ENCODE measurements at places on chromosomes 5 and 9. TPM values are rescaled to one million over a fixed set of nuclear protein-coding genes. Genes with fewer than 3 reads are reported as not detected.

PKD2L2 gene
- not detected for total RNA-seq

PITX1 gene
- total RNA-seq, result not detected

GRCh38 chr5:95162231-95162992, 122.5 kb downstream of the MCTP1 start:
- no peak for DNase-seq

DNA sequence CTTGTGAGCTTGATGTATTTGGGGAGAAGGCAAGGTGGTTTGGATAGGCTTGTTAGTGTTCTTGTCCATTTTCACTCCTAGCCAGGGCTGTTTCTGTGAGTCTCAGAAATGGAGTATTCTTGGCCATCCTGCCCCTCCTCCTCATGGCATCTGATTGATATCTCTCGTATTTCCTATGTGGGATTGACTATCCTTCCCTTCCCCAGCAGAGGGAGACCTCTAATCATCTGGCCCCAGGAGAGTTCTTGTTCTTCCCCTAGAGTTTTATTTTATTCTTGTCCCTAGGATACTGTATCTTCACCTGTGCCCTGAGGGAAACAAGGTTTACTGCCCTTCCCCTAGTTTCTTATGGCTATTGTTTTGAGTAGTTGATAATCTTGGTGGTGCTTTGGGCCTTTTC, 114.4 kb downstream of the VPS13A start:
- no peak for DNase-seq

- no peak for DNase-seq
Measured at GRCh38 chr9:80794197-80794596, 895.1 kb downstream of the TLE1 start.

GRCh38 chr9:36144309-36145232, 8.0 kb downstream of the GLIPR2 start:
- DNase-seq, result no peak

GRCh38 chr9:115286411-115286810, 168.5 kb upstream of the TNC start:
- DNase-seq, result no peak

- no peak for DNase-seq
Measured at GRCh38 chr9:115627511-115627910, 509.6 kb upstream of the TNC start.

GRCh38 chr5:147803926-147804325, 21.4 kb upstream of the JAKMIP2 start:
- no peak for DNase-seq

DNA sequence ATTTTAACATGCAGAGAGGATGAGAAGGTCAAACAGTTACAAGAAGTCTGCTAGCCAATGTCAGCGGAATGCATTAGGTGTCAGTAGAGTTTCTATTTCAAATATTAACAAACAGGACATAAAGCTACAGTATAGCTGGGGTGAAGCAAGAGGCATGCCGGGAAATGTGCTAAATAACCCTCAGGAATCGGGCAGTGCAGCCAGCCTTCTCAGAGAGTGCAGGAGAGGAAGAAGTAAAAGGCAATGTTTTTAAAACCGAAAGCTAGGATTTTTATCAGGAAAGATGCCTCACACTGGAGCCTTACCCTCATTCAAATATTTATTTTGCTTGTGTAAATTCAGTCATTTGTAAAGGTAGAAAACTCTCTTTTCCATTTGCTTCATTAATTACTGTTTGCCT, 59.1 kb upstream of the SH3GL2 start:
- no peak for DNase-seq

- DNase-seq, result no peak
Measured at GRCh38 chr9:20220286-20220685, 402.0 kb downstream of the MLLT3 start.

- DNase-seq, result no peak
Measured at GRCh38 chr5:52607227-52607824, 180.4 kb upstream of the ITGA1 start.

GRCh38 chr5:169742771-169743296, 105.8 kb downstream of the DOCK2 start:
- DNase-seq, result no peak

DNA sequence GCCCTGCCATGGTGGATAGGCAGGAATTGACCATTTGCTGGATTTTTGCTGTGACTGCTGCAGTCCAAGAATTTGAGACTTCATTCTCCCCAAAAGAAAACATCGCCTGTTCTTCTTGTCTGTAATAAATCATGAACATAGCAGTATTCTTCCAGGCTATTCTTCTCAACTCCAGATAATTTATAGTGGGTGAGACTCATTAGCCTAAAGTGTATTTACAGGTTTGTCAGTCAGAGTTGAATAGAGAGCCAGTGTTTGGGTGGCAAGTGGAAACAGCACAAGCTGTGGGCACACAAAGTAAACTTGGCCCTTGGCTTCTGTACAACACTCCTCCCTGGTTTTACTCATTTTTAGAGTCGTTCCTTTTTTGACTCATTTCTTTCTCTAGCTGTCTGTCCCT, 128.2 kb upstream of the VCAN start:
- DNase-seq, result no peak

Measured in dermis microvascular lymphatic vessel endothelial cell (primary cell).